ENCODE measurements at places on chromosomes 11 and 22.
A peak's percentile ranks its signal among the peaks of the same experiment; 100 is the strongest.

DNA sequence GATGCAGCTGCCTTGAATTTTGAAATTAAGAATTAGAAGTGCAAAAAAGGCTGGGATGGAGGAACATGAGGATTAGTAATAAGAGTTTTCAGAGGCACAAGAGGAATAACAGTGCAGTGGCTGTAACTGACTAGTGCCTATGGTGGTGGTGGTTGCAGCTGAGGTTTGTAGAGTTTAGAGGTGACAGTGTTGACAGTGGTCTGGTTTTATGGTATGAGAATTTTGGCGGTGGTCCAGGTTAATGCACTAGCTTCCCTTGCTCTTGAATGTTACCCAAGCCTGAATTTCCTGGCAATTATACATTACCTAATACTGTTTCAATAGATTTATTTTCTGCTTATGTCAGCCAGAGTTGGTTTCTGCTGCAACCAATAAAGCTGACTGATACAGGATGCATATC, 112.8 kb upstream of the C11orf87 start:
- DNase-seq, result no peak

GRCh38 chr11:118933486-118933885, 7.8 kb upstream of the BCL9L start:
- no peak for DNase-seq

DNA sequence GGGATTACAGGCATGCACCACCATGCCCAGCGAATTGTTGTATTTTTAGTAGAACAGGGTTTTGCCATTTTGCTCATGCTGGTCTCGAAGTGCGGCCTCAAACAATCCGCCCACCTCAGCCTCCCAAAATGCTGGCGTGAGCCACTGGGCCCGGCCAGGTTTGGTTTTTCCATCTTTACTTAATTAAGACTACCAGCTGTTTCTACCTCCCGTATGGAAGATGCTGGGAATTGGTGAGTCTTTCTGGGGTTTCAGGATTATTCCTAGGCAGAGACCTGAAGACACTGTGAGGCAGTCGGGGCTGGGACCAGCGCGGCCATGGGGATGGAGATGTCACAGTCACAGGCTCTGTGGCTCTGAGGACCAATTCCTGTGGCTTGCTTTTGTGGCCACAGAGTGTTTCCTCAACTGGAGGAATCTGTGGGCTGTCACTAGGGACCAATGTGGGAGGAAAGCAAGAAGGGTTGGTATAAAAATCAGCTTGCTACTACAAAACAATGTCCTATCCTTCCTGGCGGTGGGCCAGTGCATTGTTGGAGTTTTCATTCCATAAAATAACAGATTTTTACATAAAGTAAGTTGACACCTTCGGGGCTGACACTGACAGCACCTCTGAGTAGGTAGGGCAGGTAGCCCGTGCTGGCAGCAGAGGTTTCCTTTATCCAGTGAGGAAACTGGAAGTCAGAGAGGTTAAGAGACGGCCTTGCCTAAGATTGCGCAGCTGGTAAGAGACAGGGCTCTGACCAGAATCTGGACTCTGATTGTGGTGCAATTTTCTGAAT, 8.4 kb upstream of the FTH1 start:
- DNase-seq, result no peak

DNA sequence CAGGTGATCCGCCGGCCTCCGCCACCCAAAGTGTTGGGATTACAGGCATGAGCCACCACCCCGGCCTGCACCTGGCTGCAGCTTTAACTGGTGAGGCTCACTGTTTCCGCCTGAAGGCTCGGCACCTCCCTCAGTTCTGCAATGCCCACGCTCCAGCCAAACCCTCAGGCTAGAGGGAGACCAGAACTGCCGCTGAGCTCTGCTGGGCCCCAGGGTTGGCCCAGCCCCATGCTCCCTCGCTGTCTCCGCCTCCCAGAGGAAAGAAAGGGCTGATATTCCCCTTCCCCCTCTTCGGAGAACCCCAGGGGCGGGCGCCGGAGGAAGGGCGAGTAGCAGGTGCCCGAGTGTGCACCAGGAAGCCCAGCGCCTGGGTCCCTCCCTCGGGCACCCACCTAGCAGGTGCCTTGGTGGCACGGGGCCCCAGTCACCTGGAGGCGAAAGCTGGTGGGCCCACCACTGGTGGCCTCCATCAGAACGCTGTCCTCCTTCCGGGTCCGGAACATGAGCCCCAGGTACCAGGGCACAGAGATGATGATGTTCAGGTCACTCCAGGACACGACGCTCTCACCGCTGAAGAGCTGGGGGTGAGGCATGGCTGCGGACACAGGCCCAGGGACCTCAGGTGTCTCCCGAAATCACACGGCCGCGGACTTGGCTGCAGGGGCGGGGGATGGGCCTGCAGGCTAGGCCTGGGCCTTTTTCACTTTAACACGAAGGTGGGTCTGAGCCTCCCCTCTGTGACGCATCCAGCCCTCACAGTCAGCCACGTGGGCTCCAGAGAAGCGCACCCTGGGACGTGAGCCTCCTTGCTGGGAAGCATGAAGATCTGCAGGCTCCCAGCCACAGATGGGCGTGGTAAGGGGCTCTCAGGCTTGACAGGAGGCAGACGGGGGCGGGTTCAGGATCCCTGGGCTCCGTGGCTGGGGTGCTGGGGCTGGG, 73.3 kb downstream of the TRMU start:
- no peak for DNase-seq

- DNase-seq, result no peak
Measured at GRCh38 chr22:50516068-50516467, 8.0 kb downstream of the NCAPH2 start.

DNA sequence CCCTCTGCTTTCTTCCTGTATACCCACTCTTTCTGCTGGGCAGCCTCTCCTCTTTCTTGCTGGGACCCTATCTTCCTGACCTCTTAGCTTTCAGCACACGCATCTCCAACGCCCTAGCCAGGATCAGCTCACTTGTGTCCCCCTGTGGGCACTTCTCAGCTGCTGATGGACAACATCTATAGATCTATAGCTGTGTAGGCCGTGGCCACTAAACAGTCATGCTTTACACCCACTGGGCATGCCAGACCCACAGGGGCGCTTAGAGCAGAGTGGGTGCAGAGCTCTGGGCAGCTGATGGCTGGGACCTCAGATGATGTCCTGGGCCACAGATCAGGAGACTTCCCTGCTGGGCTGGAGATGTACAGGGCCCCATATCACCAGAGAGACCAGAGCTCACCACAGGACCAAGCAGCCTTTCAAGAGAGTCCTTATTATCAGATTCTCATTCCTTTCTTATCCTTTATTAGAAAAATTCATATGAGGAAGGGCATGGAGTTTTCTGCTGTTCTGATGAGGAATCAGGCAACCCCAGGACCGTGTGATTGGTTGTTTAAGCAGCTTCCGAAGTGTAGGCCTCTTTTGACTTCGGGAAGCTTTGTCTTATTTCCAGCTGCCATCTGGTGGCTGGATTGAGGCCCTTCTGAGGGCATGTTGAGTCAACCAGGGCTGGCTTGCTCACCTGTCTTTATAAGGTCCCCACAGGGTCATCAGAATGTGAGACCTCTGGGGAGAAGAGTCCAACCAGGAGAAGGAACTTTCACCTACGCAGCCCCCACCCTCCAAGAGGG, 60.5 kb downstream of the OSBP2 start:
- DNase-seq, result peak; percentile 44

GRCh38 chr11:94749369-94749768, 18.8 kb upstream of the AMOTL1 start:
- no peak for DNase-seq

- no peak for DNase-seq
Measured at GRCh38 chr22:39144101-39144767, 8.2 kb downstream of the CBX7 start.

DNA sequence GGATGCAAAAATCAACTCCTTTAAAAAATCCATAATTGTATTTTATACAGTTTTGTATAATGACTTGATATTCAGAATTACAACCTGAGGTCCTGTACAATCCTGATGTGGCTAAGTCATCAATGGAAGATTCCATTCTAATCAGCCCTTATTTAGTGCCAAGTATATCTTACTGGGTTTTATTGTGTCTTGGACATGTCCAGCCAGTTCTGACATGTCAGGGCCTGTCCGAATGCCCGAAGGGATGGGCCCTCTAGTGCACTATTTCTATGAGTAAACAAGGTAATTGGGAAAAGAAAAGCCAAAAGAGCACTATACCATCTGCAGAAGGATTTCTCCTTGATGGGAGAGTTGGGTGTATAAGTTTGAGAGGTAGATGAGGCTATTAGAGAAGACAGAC, 412.9 kb downstream of the METTL15 start:
- DNase-seq, result no peak

DNA sequence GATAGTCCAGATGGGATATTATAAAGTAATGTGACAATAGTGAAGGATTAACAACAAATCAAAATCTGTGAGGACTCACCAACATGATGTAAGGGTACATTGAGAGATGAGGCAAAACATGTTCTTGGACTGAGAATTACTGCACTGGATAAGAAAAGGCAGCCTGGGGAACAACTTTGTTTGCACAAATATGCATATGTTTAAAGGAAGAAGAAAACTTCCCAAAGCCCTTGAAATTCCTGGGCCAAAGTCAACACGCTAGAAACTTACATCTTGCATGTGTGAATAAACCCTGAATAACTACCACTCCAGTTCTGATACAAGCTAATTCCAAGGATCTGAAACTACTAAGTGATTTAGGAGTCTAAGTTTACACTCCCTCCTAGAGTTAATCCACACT, 1.1 kb downstream of the OR52A5 start:
- DNase-seq, result no peak

GRCh38 chr11:82996966-82997606, 74.6 kb downstream of the RAB30 start:
- no peak for DNase-seq

DNA sequence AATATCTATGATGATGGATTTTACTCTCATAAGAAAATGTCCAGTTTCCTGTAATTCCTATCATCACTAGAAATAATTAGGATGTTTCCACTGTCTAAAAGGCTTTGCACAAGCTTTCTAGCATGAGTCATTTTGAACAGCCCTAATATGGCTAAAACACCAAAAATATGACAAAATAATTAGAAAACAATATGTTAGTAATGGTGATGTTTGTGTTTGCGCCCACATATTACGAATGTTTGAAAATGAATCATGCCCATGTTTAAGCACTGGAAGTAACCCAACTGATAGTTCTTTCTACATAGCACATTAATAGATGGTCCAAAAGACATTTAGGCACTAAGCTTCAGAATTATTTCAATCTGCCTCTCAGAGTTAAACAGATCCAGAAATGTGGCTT, 96.0 kb downstream of the TRPC6 start:
- DNase-seq, result no peak

DNA sequence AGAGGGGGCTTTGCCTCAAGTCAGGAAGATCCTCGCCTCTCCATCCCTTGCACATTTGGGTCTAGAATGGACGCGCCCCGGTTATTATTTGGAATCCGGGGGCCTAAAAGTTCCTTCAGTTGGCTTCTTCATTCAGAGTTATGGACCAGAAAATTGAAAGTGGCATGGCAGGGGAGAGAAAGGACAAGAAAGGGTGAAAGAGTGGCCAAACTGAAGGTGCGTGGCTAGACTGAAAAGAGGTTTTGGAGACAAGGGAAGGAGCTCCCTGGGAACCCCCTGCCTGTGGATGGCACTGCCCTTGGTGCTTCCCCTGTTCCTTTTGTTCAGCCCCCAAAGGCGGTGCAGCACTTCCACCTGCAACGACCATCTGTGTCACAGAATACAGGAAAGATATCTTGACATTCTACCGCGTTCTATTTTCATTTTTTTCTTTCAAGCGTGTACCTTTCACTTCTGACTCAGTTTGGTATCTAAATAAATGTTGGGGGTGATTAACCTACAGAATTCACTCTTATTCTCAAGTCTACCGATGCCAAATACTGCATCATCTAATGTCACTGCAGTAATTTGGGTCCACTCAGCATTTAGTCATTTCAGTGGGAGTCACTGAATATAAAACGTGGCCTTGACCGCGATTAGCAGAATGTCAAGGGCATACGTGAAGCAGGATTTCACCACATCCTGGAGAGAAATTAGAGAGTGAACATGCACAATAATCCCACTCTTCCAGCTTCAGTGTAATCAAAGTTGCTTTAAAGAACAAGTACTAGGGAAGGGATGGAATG, 88.1 kb upstream of the ARHGAP32 start:
- no peak for DNase-seq

GRCh38 chr22:37197451-37198257, 9.6 kb upstream of the C1QTNF6 start:
- no peak for DNase-seq

Measured in stimulated activated CD8-positive, alpha-beta memory T cell treated with anti-CD3 and anti-CD28 coated beads, Interleukin-7, amount 100 ng/mL, for 48 hours (primary cell).